ENCODE measurements at places on chromosomes 5 and 9.

DNA sequence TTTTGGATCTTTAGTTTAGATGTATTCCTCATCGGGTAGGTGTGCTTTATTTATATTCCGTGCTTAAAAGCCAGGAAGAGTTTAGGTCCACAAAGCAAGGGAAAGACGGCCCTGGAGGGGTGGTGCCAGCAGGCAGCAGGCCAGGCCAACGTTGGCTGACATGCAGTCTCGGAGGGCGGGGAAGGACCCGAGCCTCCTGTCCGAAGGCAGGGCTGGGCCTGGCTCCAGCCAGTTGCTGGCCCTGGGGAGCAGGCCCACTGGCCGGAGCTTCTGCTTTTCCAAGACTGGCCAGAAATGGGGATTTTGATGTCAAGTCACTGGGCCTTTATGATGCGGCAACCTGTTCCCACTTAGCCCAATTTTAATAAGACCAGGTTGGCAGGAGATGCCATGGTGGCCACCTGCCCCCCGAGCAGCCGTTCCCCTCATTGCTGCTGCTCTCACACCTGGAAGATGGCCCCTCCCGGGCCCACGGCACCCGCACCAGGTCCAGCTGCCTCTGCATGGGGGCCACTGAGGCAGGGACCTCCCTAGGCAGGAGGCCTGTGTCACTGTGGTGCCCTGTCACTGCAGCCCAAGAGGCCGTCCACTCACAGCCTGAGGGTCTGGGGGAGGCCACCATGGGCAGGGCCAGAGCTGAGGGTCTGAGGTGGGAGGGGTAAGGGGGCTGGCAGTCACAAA, 23.2 kb downstream of the LPCAT1 start:
- DNase-seq = no peak

- DNase-seq = no peak
These were observed 214.1 kb upstream of the ANKRD55 start for GRCh38 chr5:56447232-56447631.

DNA sequence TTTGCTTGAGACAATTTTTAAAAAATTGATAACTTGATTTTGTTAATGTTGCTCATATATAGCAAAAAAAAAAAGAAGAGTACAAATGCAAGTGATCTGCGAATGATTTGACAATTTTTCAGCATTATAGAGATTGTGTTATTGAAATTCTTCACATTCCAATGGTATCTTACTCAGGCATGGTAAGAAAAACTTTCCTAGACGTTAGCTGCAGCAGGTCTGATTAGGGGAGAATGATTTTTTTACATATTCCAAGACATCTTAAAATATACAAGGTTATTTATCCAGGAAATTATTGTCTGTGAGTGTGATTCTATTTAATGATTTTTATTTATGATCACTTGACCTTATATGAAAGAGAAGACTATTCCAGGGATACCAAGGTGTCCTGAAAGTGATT, 361.9 kb downstream of the MAT2B start:
- no peak for DNase-seq

- peak; percentile 38 for DNase-seq
These were observed 41.1 kb downstream of the ISOC1 start for GRCh38 chr5:129135633-129136032.

DNA sequence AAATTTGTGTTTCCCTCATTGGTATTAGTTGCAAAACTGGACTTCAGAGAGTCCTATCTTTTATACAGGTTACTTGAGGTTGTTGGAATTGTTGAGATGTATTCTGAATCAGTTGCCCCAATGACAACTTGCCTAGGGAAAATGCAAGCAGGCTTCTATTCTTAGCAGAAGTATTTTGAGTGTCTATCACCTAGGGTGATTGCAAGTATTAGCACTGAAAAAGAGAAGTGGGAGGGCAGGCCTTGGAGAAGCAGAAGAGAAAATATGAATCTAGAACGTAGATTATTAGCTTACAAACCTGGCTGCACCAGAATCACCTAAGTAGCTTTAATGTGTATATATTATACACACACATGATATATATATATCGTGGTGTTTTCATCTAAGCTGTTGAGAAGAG, 43.2 kb downstream of the ADAMTS12 start:
- no peak for DNase-seq

GRCh38 chr9:135018306-135018915, 69.1 kb upstream of the OLFM1 start:
- no peak for DNase-seq

GRCh38 chr5:172504701-172505402, 50.5 kb upstream of the SH3PXD2B start:
- DNase-seq = peak; percentile 4

GRCh38 chr5:176533390-176533789, 3.8 kb downstream of the RNF44 start:
- DNase-seq = no peak

- DNase-seq = no peak
These were observed 59.1 kb upstream of the TLR4 start for GRCh38 chr9:117644932-117645636.

GRCh38 chr5:174801798-174802197, 77.4 kb downstream of the MSX2 start:
- no peak for DNase-seq

DNA sequence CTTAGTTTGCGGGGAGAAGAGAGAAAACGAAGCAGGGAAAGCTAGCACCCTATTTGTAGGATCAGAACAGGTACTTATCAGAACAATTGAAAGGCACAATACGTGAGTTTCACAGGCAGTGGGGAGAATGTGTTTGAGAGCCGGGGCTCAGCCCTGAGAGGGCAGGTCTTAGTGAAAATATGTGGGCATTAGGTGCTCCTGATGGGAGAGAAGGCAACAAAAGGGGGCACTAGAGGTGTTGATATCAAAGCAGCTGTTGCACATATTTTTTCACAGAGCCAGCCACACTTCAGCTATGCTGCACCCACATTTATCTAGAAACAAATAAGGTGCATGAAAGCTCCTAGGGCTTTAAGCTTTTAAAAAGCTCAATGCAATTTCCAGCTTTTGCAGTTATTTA, 99.7 kb upstream of the MAN2A1 start:
- no peak for DNase-seq

DNA sequence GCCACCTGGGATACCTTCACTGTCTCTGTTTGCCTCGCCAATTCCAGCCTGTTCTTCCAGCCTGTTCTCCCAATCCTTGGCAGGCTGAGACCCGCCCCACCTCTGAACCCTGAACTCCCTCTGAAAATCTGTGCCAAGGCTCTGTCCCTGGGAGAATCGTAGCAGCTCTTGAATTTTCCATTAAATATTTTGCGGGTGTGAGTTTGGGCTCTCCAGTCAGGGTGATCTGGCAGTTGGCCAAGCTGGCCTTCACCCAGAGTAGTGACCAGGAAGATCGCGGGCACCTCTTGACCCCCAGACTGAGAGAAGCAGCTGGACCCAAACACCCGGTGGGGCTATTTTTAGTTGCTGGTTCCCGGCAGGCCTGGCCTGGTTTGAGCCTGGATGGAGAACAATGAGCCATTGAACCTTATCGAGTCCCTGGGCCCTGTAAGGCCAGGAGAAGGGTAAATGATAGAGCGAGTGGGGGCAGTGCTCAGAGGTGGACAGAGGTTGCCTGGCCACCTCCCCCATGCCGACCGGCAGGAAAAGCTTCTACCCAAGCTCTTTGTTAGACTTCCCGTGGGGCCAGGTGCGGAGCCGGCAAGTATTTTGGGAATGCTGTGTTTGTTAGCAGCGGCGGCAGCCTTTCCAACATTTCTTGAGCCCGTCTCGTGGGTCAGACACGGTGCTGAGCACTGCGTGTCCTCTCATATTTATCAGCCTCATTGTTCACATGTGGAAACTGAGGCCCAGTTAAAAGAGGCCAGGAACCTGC, 146.2 kb downstream of the RGS3 start:
- peak; percentile 80 for DNase-seq

DNA sequence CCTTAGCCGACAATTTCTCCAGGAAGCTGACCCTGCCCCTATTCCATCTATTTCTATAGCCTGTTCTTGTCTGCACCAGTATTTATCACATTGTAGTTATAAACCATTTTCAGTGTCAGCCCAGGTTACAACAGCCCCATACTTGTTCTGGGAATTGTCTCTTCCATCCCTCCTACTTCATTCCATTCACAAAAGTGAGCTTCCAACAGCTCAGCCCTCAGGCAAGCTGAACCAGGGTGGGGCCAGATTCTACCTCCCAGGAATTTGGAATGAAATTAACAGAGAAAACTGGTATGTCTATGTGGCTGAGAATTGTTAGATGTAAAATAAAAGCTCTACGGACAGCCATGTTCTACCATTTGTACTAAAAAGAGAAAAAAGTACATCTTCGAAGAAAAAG, 36.1 kb downstream of the STRBP start:
- no peak for DNase-seq

DNA sequence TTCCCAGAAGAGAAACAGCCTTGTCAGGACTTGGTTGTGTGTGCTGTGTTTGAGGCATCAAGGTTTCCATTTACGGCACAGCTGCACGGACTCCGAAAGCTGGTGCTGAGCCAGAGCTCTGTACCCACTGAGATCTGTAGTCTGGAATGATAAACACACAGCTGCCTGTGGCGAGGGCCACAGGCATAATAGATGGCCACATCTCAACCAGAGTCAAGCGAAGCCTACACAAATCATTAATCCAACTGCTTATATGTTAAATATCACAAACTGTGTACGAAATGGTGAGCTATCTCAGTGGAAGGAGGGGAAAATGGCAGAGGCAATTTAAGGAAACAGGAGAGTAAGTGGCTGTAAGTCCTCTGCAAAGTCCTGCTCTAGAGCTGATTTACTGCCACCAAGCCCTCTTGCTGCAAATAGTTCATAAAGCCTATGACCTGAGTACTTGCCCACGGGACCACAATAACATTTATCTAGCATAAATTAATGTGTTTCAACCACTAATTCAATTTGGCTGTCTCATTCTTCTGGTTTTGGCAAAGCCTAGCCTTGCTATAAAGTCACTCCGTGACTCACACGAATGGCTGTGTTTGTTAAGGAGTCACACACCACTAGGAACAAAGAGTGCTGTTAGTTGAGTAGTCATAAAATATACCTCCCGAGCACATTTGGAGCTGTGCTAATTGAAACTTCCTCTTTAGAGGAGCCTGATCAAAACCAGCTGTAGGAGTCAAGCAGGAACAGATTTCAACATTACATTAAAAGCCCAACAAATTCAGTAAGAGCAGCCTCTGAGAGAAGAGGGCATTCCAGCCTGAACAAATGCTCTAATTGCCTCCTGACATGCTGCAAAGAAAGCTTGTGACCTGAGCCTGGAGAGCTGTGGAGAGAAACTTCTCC, 738.6 kb upstream of the ZNF608 start:
- no peak for DNase-seq

DNA sequence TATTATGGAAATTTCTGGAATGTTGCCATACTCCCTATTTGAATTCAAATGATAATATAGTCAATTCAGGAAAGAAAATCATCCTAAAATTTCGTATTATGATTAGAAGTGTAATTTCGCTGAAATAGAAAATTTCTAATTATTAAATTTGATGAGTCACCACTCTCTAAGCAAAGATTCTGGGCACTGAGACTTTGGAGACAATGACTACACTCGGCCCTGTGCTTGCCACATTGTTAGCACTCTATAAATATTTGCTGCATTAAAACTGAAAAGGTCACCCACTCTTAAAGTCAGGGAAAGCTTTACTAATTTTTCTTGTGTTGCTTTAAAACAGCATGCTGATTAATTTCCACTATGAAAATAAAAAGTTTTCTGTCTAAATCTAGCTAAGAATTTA, 240.3 kb downstream of the TLE4 start:
- no peak for DNase-seq

GRCh38 chr5:158013939-158014338, 155.0 kb upstream of the CLINT1 start:
- peak; percentile 75 for DNase-seq

- no peak for DNase-seq
These were observed 214.5 kb downstream of the AUH start for GRCh38 chr9:91147079-91147708.

GRCh38 chr5:102922111-102922720, 167.1 kb downstream of the PAM start:
- no peak for DNase-seq

DNA sequence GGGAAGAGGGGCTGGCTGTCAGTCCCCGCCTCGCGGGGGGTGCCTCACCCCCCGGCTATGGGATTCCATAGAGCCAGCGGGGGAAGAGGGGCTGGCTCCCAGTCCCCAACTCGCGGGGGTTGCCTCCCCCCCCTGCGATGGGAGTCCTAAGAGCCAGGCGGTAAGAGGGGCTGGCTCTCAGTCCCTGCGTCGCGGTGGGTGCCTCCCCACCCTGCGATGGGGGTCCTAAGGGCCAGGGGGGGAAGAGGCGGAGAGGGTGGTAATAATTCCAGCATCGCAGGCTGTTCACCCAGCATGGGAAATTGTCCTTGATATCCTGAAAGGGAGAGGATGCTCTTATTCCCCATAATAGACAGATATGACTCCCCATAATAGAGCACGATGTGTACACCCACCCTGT, 9.6 kb upstream of the LCN2 start:
- no peak for DNase-seq

DNA sequence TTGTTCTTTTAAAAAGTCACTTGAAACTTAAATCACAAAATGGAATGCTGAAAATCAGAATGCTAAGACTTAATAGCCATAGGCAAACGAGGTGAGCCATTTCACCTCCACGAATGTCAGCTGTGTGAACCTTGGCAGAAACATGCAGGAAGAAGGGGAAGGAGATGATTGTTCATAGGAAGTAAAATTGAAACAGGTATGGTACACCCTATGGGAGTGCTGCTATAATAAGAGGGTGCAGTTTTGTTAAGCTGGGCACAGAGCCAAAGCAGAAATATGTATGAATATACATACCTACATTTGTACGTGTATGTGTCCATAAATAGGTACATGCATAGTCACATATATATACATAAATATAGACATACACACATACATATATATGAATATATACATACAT, 51.0 kb upstream of the SPINK5 start:
- no peak for DNase-seq

GRCh38 chr9:86368871-86369521, 14.8 kb upstream of the TUT7 start:
- no peak for DNase-seq

GRCh38 chr9:127763918-127764384, 14.5 kb downstream of the SH2D3C start:
- DNase-seq = peak; percentile 80

- no peak for DNase-seq
These were observed 80.0 kb downstream of the OTULIN start for GRCh38 chr5:14744296-14745187.

DNA sequence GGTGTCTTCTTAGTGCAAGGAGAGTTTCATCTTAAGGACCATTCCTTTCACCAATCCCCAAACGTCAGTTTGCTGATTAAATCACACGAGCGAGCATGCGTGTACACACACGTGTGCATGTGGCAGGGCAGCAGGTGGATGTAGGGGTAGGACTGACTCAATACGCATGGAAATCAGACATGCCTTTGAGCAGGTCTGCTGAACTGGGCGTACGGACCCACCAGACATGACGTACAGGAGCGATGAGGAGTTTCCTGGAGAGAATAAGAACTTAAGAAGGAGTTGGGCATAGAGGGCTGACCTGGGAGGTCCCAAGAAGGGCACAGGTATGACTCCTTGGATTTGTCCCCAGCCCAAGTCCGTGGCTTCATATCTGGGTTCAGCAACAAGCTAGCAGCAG, 170.0 kb downstream of the FGF18 start:
- DNase-seq = no peak

DNA sequence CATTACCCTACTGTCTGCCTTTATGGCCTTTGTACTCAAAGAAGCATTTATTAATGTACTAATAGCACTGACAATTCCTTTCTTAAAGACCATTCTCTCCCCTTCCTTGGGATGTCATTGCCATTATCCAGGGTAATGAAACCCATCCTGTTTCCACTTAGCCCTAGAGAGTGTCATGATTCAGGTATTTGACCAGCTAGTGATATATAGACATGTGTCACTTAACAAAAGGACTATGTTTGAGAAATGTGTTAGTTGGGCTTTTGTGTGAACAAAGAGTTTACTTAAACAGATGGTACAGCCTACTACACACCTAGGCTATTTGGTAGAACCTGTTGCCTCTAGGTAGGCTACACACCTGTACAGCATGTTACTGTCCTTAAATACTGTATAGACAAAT, 2.0 kb downstream of the ATP6V0E1 start:
- no peak for DNase-seq

Measured in H9 (cell line).